ENCODE measurements at places on chromosomes 4 and X.
A peak's percentile ranks its signal among the peaks of the same experiment; 100 is the strongest.

- no peaks in the 10 kb centered on the region for H3K4me1 ChIP-seq
- H3K4me3 ChIP-seq, result no peak overlapping the region
Measured at GRCh38 chrX:28223991-28224390, 242.7 kb upstream of the DCAF8L1 start.

GRCh38 chr4:40333921-40334352 is 1.2 kb upstream of the CHRNA9 start:
- H3K4me1 ChIP-seq, result no peaks in the 10 kb centered on the region
- no peak overlapping the region for H3K4me3 ChIP-seq
- H3K36me3 ChIP-seq, result no peaks in the 10 kb centered on the region

DNA sequence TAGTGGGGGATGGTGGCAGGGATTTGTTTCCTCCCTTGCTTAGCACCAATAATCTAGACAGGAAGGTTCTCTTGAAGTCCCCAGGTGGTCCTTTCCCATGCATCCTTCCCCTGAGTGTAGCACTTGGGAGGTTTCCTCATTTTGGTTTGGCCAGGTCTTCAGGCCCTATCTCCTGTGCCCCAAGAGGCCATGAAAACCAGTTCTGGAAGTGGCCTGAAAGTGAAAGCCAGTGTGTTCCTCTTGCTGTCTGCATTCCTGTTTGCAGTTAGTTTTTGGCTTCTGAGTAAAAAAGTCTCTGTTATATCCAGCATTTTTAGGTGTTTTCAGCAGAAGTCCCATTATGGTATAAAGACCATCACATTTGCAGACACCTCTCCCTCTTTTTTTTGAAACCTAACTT is 59.5 kb downstream of the MTM1 start:
- peaks cover 17% of the 10 kb centered on the region for H3K36me3 ChIP-seq
- no peak overlapping the region for H3K4me3 ChIP-seq
- H3K4me1 ChIP-seq, result no peaks in the 10 kb centered on the region
- H3K27me3 ChIP-seq, result no peaks in the 10 kb centered on the region
- no peak overlapping the region for H3K27ac ChIP-seq
- no peak for DNase-seq

GRCh38 chr4:8745826-8746225 is 125.8 kb downstream of the HMX1 start:
- DNase-seq, result peak; percentile 53
- peaks cover 31% of the 10 kb centered on the region for H3K27me3 ChIP-seq
- no peaks in the 10 kb centered on the region for H3K36me3 ChIP-seq
- no peaks in the 10 kb centered on the region for H3K4me1 ChIP-seq
- no peak overlapping the region for H3K4me3 ChIP-seq
- no peak overlapping the region for H3K27ac ChIP-seq

GRCh38 chr4:121096629-121097028 is 24.3 kb upstream of the NDNF start:
- H3K27ac ChIP-seq, result no peak overlapping the region
- no peaks in the 10 kb centered on the region for H3K4me1 ChIP-seq
- no peak overlapping the region for H3K4me3 ChIP-seq
- H3K27me3 ChIP-seq, result no peaks in the 10 kb centered on the region

DNA sequence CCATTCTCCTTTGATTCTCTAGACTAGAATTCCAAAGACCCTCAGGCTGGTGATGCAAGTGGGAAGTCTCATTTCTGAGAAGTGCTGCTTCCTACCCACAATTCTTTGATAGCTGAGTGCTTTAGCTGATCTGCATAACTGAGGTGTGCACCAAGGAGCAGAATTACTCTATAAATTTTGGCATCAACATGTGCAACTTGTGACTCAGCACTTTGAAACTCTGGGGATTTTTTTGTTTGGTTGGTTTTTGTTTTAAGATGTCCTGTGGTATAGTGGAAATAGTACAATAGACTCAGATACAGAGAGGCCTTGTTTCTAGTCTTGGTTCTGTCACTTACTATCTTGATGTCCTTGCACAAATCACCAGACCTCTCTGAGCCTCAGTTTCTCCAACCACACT is 148.4 kb downstream of the AR start:
- DNase-seq, result no peak
- no peaks in the 10 kb centered on the region for H3K36me3 ChIP-seq

DNA sequence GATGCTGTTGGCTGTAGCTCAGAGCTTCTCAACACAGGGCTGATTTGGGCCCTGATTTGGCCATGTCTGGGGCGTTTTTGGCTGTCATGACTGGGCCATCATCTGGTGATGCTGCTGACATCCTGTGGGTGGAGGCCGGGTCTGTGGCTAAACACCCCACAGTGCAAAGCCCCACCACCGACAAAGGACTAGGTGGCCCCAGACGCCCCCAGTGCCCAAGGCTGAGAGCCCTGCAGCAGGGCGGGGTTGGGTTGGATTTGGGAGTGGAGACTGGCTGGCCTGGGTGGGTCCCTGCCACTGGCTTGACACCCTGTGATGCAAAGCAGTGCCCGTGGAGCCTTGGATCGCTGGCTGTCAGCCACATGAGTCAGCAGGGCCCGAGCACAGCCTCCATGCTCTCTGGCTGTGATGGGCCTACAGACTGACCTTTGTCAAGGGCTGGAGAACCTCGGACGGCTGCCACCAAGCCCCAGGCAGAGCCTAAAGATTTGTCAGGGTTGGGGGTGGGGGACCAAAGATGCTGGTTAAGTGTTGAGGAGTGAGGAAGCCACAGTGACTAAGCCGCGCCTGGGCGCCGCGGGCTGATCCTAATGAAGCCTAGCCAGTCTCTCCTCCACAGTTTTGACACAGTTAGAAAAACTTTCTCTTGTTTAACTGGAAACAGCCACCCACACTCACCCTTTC is 28.3 kb downstream of the CYTL1 start:
- peak overlapping the region; percentile 81 for H3K27ac ChIP-seq
- no peaks in the 10 kb centered on the region for H3K36me3 ChIP-seq
- peak; percentile 91 for DNase-seq
- H3K27me3 ChIP-seq, result peaks cover 6% of the 10 kb centered on the region

DNA sequence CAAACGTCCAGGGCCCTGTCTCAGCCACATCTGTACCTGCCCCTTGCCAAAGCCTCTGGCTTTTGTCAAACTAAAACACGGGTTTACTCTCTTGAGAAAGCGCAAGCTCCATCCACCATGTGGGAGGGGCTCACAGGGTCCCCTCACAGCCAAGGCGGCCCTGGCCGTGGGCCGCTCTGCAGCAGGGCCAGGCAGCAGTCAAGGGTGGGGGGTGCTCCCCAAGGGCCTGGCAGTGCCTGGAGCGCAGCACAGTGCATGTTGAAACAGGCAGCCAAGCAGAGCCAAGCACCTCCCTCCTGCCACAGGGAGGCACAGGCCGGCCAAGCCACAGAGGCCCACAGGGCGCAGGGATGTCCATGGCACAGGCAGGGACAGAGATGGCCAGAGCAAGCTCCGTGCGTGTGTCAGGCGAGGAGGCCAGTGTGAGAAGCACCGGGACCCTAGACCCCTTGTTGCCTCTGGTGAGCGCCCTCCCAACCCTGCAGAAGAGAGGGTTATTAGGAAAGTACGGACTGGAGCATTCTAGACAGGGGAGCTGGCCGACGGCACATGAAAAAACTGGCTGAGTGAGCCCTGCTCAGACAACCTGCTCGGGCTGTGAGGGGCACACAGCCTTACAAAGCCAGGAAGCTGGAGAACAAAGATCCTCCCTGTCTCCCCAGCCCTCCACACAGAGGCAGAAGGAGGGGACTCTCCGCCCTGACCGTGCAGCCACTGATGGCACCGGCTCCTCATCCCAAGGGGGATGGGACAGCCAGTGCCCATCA is 39.0 kb downstream of the FAM53A start:
- no peak overlapping the region for H3K4me3 ChIP-seq
- H3K4me1 ChIP-seq, result peaks cover 13% of the 10 kb centered on the region
- DNase-seq, result no peak
- no peaks in the 10 kb centered on the region for H3K27me3 ChIP-seq

DNA sequence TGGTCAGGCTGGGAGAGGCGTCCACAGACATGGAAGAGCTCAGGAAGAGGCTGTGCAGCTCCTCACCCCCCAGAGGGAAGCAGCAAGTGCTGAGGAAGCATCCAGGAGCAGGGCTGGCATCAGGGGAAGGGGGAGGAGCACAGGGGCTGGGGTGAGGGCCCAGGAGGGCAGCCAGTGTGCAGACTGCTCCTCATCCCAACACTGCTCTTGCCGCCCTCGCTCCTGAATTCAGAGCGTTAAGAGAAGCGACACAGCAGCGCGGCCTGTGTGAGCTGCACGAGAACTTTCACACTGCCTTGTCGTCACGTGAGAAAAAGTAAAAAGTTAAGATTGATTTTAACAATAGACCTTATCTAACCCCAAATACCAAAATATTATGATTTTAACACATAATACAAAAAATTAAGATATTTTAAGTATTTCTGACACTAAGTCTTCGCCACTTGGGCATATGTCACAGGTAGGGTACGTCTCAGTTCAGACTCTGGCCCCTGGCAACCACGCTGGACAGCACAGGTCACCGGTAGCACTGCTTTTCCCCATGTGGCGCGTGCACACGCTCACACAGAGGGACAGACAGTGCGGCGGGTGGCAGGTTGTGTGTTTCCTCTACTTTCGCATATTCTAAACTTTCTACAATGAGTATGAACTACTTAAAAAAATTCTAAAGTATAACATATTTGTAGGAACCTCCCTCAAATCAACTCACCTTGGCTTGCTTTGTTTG is 19.7 kb downstream of the NOP14 start:
- peaks cover 10% of the 10 kb centered on the region for H3K4me1 ChIP-seq
- H3K4me3 ChIP-seq, result no peak overlapping the region
- no peaks in the 10 kb centered on the region for H3K27me3 ChIP-seq
- H3K27ac ChIP-seq, result no peak overlapping the region
- DNase-seq, result peak; percentile 42

- no peak for DNase-seq
- no peaks in the 10 kb centered on the region for H3K36me3 ChIP-seq
- H3K4me3 ChIP-seq, result no peak overlapping the region
- no peaks in the 10 kb centered on the region for H3K27me3 ChIP-seq
Measured at GRCh38 chrX:57422289-57422688, 135.8 kb downstream of the FAAH2 start.

GRCh38 chr4:48680848-48681568 is 99.1 kb downstream of the FRYL start:
- H3K27ac ChIP-seq, result no peak overlapping the region
- H3K4me1 ChIP-seq, result peaks cover 7% of the 10 kb centered on the region
- no peaks in the 10 kb centered on the region for H3K27me3 ChIP-seq
- H3K4me3 ChIP-seq, result no peak overlapping the region

DNA sequence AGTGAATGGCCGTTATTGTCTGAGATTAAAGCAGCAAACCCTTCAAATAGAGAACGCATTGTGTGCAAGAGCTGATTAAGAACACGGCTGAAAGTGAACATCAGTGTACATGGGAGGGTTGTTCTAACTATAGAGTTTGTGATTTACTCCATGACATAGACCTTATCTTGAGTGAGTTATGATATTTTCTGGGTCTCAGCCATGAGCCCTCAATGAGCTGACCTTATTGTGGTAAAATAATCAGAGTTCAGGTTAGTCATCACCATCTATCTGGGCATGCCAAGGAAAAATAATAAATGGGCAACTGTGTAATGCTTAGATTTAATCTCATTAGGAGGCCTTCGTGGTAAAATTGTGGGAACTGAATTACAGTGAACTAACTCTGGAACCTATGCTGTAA is 33.2 kb upstream of the CLDN24 start:
- H3K4me3 ChIP-seq, result no peak overlapping the region
- no peak for DNase-seq
- H3K27me3 ChIP-seq, result no peaks in the 10 kb centered on the region
- no peak overlapping the region for H3K27ac ChIP-seq
- no peaks in the 10 kb centered on the region for H3K36me3 ChIP-seq

DNA sequence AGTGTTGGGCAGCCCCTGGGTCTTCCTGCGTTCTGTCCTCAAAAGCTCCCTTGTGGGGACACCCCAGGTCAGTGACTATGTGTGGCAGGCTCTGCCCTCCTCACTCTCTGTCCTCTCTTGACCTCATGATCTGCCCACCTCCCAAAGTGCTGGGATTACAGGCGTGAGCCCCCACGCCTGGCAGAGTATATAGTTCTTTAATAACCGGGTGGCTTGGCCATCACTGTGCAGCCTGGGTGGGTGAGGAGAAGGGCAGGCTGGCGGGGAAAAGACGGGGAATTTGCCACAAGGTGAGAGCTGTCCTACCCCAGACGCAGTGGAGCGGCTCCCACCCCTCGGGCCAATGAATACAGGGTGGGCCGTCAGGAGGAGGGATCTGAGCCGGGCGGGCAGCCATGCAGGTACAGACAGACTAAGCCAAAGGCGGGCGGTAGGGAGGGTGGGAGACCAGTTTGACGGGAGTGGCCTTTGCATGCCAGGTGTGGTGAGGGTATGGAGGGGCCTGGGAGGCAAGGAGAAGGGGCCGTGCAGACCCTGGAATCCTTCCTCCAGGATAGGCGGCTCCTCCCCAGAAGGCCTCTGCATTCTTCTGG is 2.5 kb downstream of the SH3BP2 start:
- DNase-seq, result peak; percentile 71
- H3K27ac ChIP-seq, result peak overlapping the region; percentile 84
- no peaks in the 10 kb centered on the region for H3K27me3 ChIP-seq
- H3K4me3 ChIP-seq, result peak overlapping the region; percentile 87
- no peaks in the 10 kb centered on the region for H3K36me3 ChIP-seq
- H3K4me1 ChIP-seq, result peaks cover 73% of the 10 kb centered on the region

- H3K27me3 ChIP-seq, result no peaks in the 10 kb centered on the region
- no peak overlapping the region for H3K27ac ChIP-seq
- no peaks in the 10 kb centered on the region for H3K36me3 ChIP-seq
- no peak for DNase-seq
- no peak overlapping the region for H3K4me3 ChIP-seq
- no peaks in the 10 kb centered on the region for H3K4me1 ChIP-seq
Measured at GRCh38 chrX:44003975-44004374, 30.8 kb upstream of the NDP start.

- H3K4me3 ChIP-seq, result no peak overlapping the region
- no peaks in the 10 kb centered on the region for H3K36me3 ChIP-seq
- H3K27me3 ChIP-seq, result no peaks in the 10 kb centered on the region
- H3K27ac ChIP-seq, result no peak overlapping the region
- H3K4me1 ChIP-seq, result no peaks in the 10 kb centered on the region
- DNase-seq, result no peak
Measured at GRCh38 chr4:112560084-112560483, 44.1 kb upstream of the NEUROG2 start.

- H3K4me3 ChIP-seq, result no peak overlapping the region
- no peak overlapping the region for H3K27ac ChIP-seq
- H3K27me3 ChIP-seq, result no peaks in the 10 kb centered on the region
- H3K36me3 ChIP-seq, result peaks cover 6% of the 10 kb centered on the region
- no peak for DNase-seq
- H3K4me1 ChIP-seq, result no peaks in the 10 kb centered on the region
Measured at GRCh38 chr4:153314915-153315314, 29.6 kb upstream of the MND1 start.

DNA sequence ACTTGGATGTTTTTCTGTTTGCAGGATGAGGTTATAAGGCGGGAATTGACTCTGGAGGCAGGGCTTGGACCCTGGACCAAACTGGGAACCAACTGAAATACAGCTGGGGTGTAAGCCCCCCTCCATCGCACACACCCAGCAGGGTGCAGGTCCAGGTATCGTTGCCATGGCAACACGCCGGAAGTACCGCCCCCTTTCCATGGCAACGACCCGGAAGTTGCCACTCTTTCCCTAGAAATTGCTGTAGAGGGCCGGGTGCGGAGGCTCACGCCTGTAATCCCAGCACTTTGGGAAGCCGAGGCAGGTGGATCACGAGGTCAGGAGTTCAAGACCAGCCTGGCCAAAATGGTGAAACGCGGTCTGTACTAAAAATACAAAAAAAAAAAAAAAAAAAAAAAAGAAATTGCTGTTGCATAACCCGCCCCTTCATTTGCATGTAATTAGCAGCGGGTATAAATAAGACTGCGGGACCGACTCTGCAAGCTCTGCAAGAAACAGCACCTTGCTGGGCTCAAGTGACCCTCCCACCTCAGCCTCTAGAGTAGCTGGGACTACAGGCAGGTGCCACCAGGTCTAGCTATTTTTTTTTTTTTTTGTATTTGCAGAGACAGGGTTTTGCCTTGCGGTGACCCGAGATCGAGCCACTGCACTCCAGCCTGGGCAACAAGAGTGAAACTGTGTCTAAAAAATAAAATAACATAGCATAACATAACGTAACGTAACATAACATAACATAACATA is 139.6 kb downstream of the CRLF2 start:
- no peak overlapping the region for H3K27ac ChIP-seq
- H3K27me3 ChIP-seq, result no peaks in the 10 kb centered on the region
- no peaks in the 10 kb centered on the region for H3K4me1 ChIP-seq
